ENCODE measurements at places on chromosomes 11 and 22.

- DNase-seq: no peak
Measured at GRCh38 chr22:41538583-41538982, 5.7 kb downstream of the POLR3H start.

DNA sequence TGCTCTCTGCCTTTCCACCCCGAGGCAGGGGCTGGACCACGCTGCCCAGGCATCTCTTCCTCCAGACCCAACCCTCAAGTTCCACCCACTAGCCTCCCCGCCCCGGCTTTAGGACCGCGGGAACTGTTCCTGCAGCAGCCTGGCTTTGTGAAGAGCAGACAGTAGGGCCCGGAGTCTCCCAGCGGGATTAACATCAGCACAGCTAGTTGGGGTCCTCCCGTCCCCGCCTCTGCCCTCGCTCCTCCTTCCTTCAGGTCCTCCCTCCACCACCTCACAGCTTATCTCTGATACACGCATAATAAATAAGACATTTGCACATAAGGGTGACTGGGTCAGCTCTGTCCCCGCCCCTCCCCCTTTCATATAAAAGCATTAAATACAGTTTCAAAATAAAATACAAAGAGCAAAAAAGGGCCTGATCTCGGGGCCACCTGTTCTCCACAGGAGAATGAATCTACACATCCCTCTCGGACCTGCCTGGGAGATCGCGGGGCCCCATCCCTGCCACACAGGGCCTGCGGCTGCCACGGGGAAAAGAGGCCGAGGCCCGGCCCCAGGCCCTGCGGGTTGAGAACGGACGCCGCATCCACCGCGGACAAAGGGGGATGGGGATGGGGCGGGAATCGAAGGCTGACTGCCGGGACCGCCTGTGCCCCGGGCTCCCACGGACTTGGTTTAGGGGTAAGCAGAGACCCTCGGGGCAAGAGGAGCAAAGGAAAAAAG, 6.5 kb downstream of the ZFTA start:
- DNase-seq: no peak

GRCh38 chr11:112961146-112961668, at the start of gene NCAM1:
Gene NCAM1 (plus strand): TSS chr11:112961420.
- DNase-seq: no peak

- DNase-seq: no peak
Measured at GRCh38 chr11:19525276-19525675, 187.4 kb upstream of the NAV2 start.

- DNase-seq: no peak
Measured at GRCh38 chr11:27678242-27678641, 22.0 kb downstream of the BDNF start.

GRCh38 chr11:123371506-123372297, 58.4 kb upstream of the GRAMD1B start:
- no peak for DNase-seq

- DNase-seq: no peak
Measured at GRCh38 chr11:121421149-121421901, 30.8 kb upstream of the SORL1 start.

DNA sequence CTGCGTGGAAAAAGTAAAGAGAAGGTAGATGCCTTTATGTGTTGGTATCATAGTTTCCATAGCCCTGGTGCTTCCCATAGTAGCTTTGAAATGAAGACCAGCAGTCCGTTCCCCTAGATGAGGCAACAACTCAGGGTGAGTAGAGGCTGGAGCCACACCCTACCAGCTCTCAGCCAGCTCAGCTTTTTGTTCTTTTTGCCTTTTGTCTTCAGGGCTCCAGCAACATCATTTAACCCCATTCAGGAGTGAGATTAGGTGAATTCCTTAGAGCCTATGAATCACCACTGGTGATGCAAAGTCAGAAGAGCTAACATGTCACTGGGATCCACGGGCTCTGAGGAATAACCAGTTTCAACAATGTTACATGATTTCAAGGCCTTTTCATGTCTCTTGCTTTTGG, 14.0 kb upstream of the SESN3 start:
- DNase-seq: no peak

GRCh38 chr11:72598466-72598865, 75.8 kb downstream of the PDE2A start:
- no peak for DNase-seq

- no peak for DNase-seq
Measured at GRCh38 chr22:39802682-39803081, 90.9 kb downstream of the ENTHD1 start.

DNA sequence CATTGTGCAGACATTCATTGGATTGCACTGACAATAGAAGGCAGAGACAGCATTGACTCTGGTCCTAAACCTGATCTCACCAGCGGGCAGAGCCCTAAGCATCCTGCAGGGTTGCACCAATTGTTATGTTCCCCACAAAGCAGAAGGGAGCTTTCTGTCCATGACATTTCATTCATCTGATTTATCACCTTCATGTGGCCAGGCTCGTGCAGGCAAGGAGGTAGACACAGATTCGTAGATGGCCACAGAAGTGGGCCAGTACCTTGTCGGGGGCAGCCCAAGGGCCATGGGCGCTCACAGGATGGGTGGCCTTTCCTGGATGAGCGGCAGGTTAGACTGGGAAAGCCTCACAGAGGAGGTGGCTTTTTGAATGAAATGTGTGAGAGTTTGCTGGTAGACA, 2.9 kb downstream of the TSKU start:
- DNase-seq: no peak

DNA sequence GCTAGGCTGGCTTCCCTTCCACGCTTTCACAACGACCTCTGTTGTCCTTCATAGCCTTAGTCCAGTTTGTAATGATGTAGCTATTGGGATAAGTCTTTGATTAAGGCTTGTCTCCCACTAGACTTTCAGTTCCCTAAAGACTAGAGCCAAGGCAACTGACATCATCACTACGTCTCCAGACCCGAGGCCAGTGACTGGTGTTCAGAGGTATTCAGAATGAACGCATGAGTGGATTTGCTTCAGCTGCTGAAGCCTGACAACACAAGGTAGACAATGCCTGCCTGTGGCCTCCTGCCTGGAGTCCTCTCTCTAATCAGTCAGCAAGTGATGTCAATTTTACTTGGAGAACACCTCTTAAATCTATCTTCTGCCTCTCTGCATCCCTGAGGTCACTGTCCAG, 13.6 kb downstream of the EFCAB6 start:
- no peak for DNase-seq

DNA sequence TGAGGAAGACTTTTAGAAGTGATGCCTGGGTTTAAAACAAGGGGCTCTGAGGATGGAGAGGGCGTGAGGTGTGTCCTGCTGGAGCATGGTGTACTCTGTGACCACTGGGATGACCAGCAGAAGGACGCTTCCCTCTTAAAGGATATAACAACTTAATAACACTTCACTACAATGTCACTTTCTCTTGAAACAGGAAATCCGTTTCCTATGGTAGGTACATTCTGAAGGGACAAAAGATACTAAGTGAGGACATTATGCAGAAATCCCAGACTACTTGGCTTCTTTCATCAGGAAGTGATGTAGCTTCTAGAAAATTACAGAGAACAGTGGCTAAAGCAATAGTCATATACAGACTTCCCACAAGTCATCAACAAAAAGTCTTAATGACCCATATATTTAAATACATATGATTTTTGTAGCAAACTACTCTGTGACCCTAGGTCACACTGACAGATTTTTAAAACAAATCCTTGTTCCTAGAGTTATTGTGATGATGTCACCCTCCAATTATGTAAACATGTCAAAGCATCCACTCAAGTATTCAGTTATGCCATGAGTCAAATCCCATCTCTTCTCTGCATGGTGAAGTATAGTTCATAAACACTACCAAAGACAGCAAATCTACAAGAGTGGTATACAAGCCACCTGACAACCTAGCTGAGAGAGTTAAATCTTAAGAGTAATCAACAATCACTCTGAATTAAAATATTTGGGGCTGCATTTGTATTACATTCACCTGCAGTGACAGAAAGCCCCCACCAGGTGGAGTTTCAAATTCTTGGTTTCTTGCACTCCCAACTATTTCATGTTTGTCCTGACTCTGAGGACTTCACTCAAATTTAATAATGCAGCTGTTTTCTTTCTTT, 32.8 kb downstream of the PITPNB start:
- DNase-seq: peak; percentile 17
